ENCODE measurements at places on chromosomes 1 and 21.

GRCh38 chr21:14538483-14538882, 7.6 kb downstream of the SAMSN1 start:
- no peak for DNase-seq

DNA sequence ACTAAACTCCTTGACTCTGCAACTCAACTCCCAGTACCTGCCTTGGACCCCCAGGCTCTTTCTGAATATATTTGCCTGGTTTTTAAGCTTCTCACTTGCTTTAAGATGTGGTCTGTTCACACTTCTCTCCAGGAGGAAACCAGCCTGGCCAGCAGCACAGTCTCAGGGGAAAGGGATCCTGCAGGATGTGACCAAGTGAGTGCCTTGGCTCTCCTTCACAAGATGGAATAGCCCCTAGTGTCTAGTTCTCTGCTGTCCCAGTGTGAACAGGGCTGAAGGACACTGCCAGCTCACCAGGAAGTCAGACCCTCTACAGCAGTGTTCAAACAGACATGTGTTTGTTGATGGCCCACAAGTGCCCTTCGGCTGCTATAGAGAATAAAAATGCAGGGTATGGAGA, 32.9 kb downstream of the CD244 start:
- no peak for DNase-seq

- DNase-seq = no peak
These were observed 34.3 kb downstream of the GPR137B start for GRCh38 chr1:236176337-236177336.

- no peak for DNase-seq
These were observed 54.9 kb upstream of the RAP1GAP start for GRCh38 chr1:21724098-21724497.

GRCh38 chr1:206023695-206024094, at the start of gene CTSE:
Gene CTSE (minus strand): TSS chr1:206023895. CDS start chr1:206023791, 104 bp downstream.
- no peak for DNase-seq

GRCh38 chr1:168343566-168343965, 62.9 kb downstream of the TBX19 start:
- no peak for DNase-seq

DNA sequence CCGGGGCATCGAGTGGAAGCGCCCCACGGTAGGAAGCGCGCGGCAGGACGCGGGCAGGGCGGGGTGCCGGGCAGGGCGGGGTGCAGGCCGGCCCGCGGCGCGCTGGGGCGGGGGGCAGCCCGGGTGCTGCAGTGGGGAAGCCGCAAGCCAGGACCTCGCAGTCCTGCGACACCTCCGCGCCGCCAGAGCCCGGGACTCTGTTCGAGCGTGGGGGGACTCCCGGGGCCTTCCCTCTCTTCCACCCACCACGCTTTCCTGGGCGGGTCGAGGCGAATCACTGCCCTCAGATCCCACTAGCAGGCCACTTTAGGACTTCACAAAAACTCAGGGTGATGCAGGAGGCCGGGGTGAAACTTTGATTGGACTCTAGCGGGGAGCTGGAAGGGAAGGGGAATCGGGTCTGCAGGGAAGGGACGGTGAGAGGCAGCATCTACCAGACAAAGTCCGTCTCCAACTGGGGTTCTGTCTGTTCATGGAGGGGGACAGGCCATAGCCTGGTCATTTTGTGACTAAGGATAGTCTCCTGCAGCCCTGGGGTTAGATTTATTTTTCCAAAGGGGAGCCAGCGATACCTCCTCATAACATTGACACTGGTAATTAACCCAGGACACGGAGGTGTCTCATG, 623 bp downstream of the CAPN2 start:
- no peak for DNase-seq

GRCh38 chr1:207882692-207883091, 28.2 kb downstream of the CD34 start:
- no peak for DNase-seq

GRCh38 chr1:200588698-200589097, 31.9 kb downstream of the KIF14 start:
- peak; percentile 75 for DNase-seq

DNA sequence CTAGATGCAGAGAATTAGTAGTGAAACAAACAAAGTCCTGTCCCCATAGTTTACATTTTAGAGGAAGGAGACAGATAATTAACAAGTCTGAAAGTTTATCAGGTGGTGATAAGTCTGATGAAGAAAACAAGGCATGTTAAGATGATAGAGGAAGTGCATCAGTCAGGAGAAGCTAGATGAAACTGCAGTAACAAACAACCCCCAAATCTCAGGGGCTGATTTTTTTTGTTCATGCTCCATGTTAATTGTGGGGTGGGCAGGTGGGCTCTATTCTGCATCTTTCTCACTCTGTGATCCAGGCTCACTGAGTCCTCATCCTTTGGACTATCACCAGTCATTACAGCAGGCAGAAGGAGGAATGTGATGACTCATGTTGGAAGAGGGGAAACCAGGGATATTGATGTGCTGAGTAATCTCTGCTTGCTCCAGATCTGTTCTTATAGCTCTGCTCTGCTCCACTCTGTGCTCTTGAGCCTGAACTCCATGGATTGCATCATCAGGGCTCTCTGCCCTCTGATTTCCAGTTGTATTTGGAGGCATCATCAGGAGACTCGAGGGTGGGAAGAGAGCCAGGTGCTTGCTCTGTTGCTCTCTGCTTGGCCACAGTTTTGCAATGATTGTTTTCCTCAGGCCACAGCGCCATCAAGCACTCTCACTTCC, 166.9 kb downstream of the IER5 start:
- no peak for DNase-seq

- DNase-seq = no peak
These were observed 59.9 kb upstream of the QSOX1 start for GRCh38 chr1:180094705-180095295.

- no peak for DNase-seq
These were observed 9.6 kb upstream of the PIGK start for GRCh38 chr1:77228836-77229235.

DNA sequence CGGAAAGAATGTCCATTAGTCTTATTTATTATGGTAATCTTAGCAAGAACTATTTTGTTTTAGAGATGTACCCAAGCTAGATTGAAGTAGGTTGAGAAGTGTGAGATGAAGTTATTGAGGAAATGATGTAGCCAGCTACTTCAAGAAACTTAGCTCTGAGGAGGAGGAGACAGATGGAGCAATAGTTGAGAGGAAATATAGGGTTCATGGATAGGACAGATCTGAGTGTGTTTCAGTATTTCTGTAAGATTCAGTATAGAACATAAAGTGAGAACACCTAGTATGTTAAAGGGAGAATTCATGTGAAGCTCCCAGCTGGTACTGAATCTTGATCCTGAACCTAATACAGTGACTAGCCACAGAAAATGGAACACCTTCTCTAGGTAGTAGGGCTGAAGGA, 28.9 kb downstream of the TSNAX start:
- DNase-seq = no peak

GRCh38 chr1:75502776-75503175, 108.1 kb downstream of the SLC44A5 start:
- no peak for DNase-seq

DNA sequence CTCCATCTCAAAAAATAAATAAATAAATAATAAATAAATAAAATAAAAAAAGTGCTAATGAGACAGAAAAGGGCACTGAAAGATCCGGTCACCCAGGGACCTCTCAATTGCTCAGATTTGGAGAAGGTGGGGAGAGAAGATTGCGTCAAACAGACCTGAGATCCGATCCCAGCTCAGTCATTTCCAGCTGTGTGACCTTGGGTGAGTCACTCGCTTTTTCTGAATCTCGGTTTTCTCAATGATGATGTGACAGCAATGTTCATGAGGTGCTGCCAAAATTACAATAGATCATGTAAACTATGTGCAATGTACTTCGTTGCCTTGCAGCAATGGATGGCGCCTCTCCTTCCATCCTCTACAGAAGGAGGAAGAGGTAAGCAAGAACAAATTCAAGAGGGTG, 11.1 kb upstream of the MEF2D start:
- no peak for DNase-seq

GRCh38 chr1:111372336-111372965, 55.1 kb downstream of the OVGP1 start:
- no peak for DNase-seq

DNA sequence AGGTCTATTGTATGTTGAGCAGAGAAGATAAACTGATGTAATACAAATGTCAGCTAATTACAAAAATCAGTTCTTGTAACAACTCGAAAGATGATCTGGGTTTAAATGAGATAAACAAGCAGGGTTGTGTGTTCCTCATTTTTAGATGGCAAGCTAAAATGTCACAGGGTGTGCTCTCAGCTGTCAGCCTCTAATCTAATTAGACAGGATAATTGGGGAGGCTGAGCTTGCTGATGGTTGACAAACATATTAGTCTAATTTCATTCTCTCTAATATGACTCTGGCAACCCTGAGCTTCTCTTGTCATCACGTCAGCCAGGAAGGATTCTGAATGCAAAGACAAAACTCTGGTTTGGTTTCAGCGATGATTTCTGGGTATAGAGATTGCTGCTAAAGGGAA, 335.3 kb upstream of the KAZN start:
- no peak for DNase-seq

- no peak for DNase-seq
These were observed 6.3 kb upstream of the RC3H1 start for GRCh38 chr1:174028495-174028894.

DNA sequence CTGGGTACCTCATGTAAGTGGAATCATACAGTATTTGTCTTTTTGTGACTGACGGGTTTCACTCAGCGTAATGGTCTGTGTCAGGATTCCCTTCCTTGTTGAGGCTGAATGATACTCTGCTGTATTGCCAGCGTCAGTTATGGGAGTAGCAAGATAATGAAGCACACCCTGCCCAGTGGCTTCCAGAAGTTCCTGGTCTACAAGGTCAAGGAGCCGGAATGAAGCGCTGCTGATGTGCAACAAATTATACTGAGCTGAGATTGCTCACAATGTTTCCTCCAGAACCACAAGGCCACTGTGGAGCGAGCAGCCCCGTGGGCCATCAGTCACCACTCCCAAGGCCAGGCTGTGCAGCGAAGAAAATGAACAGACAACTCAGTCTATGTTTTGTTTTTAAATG, 24.0 kb upstream of the TDRD10 start:
- DNase-seq = no peak

GRCh38 chr1:87969040-87969439, 640.4 kb downstream of the LMO4 start:
- no peak for DNase-seq

DNA sequence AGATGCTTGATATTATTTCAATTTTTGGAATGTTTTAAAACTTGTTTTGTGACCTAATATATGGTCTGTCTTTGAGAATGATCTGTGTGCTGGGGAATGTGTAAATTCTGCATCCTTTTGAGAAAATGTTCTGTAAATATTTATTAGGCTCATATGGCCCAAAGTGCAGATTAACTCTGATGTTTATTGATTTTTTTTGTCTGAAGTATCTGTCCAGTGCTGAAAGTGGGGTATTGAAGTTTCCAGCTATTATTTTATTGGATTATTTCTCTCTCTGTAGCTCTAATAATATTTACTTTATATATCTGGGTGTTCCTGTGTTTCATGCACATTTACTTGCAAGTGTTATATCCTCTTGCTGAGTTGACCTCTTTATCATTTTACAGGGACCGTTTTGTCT, 1397.2 kb downstream of the PLA2G4A start:
- DNase-seq = no peak

DNA sequence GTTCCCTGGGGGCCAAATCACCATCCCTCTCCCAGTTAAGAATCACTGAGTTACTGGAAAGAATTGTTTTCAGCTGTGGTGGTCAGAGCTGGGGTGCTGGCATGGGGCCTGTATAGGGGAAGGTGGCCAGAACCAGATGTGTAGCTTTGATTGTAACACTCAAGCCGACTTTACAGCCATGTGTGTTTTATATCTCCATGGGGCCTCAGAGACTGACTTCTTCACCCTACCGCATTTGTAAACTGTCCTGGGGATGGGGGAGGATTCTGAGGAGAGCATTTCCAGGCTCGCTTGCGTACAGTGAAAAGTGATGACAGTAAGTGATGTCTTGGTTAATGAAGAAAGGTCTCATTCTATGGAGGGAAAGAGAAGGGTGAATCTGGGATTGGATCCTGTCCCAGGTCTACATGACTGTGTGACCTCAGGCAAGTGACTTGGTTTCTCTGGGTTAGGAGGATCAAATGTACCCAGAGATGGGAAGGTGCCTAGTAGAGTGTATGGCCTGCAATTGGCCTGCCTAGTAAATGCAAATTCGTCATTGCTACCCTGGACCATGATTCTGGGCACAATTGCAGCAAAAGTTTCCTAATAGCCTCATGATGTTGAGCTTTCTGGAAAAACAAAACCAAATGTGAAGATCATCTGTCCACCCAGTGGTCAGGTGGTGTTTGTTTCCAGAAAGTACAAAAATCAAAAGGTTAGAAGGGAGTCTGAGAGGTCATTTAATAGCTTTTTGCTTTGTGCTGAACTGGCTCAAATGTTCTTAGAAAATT, 49.7 kb upstream of the RCC2 start:
- DNase-seq = no peak

GRCh38 chr21:43975469-43976098, 36.5 kb upstream of the TRAPPC10 start:
- peak; percentile 83 for DNase-seq

DNA sequence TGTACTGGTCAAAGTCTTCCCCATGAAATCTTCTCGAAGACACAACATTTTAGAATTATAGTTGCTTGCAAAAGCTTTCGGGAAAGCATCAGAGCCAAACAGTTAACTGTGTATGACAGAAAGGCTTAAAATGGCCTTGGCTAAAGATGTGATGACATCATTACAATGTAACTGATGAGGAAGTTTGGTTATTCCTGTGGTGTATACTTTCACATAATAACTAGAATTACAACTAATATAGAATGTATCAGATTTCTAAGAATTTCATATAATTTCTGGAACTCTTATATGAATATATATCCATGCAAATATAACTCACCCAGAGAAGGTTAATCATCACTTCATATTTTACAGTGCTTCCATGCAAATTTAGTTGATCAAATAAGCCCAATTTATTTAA, 8.4 kb downstream of the TP73 start:
- no peak for DNase-seq

DNA sequence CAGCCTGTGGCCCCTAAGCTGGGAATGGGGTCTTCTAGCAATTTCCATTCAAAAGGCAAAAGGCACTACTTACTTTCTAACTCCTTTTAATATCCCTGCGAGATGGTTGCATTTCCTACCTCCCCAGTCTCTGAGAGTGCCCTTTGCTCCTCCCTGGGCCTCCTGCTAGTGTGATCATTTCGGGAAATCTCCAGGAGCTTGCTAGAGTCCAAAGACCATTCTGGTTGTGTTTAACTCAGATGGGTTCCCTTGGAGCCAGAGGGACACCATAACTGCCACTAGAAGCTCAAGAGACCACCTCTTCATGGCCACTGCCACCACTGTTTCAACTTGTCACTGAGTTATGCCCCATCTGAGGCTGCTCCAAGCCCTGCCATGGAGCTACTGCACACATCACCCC, 34.4 kb upstream of the CYP4B1 start:
- no peak for DNase-seq

DNA sequence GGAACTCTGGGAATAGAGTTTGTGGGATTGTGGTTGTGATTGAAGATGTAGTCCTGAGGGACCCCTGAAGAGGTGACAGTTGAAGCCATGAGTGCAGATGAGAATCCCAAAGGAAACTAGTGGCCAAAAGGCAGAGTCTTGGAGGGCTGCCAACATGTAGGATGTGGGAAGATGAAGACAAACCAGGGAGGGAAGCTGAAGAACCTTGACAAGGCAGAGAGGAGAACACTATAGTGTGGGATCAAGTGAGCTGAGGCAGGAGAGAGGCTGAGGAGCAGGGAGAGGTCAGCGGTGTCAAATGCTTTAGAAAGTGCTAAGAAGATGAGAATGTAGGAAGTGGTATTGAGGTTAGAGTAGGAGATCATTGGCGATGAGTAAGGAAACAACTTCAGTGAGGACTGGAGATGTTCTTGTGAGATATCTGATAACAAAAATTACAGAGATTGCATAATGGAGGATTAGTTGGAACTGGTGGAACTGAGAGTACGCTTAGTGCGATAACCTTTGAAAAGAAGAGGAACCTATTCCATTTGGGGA, 88.5 kb upstream of the VCAM1 start:
- DNase-seq = peak; percentile 39

All from HL-60 (cell line).